ENCODE measurements at places on chromosomes 6 and 20. TPM values are rescaled to one million over a fixed set of nuclear protein-coding genes. Genes with fewer than 3 reads are reported as not detected.

GRCh38 chr6:169326067-169326799, 72.6 kb upstream of the THBS2 start:
- H3K4me1 ChIP-seq = no peaks in the 10 kb centered on the region
- no peak overlapping the region for H3K27ac ChIP-seq
- no peak overlapping the region for H3K4me3 ChIP-seq
- H3K36me3 ChIP-seq = no peaks in the 10 kb centered on the region

DNA sequence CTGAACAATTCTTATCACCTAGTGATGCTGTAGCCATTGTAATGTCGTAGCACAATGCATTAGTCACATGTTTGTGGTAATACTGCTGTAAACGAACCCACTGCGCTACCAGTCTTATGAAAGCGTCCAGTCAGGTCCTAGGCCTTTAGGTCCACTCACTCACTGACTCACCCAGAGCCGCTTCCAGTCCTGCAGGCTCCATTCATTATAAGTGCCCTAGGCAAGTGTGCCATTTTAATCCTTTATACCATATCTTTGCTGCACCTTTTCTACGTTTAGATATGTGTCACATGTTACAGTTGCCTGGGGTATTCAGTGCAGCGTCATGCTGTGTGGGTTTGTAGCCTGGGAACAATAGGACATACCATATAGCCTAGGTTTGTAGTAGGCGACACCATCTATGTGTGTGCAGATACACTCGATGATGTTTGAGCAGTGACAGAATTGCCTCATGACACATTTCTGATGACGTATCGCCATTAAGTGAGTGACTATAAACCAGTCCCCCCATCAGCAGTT, 15.4 kb downstream of the IGF2R start:
- no peak overlapping the region for H3K4me3 ChIP-seq
- H3K27ac ChIP-seq = peak overlapping the region; percentile 16
- H3K36me3 ChIP-seq = no peaks in the 10 kb centered on the region
- no peak for DNase-seq
- peaks cover 86% of the 10 kb centered on the region for H3K4me1 ChIP-seq

DNA sequence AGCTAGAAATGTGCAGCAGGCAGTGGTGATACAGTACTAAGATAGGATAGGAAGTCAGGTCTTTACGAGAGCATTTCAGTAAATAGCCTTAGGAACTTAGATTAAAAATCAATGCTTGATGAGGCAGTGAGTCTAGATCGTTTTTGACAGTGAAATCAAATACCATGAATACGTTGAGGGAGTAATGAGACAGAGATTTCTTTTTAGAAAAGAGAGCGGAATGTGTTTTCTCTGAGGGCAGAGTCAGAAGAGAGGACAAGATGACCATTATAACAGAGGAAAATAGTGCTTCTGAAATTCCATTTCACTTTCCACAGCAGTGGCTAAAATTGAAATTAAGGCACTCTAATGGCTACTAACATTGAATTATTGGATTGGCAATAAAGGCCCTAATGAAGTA, 339.6 kb downstream of the UTRN start:
- DNase-seq = no peak
- H3K27ac ChIP-seq = no peak overlapping the region
- no peaks in the 10 kb centered on the region for H3K4me1 ChIP-seq
- no peaks in the 10 kb centered on the region for H3K27me3 ChIP-seq
- no peaks in the 10 kb centered on the region for H3K36me3 ChIP-seq

DNA sequence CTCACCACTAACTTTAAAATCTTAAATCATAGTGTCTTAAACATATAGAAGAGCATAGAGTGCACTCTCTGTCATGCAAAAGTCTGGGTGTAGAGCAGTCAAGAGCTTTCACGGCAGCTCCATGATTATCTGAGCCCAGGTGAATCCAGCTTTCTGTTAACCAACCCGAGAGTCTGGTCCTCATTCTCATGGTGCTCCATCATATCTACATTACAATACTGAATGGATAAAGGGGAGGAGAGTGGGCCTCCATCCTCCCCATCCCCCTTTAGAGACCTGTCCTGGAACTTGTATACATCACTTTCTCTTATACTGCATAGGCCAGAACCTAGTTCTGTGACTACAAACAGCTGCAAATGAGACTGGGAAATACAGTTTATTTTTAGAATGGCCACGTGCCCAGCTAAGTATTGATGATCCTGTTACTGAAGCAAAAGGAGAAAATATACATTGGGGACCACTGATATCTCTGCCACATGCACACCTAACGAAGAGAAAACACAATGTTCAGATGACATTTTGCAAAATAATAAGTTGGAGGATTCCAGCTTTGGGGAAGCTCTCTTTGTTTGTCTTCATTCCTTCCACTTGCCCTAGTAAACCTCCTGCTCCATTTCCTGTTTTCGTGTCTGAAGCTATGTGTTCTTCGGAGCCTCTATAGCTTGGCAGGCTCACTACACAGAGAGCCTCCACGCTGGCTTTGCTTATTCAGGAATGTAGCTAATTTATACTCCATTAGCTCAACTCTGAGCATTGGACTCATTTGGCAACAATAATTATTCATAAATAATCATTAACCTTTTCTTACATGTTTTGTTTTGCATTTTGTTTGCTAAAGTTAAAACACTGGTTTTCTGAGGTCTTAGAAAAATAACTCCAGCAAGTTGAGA, 110.1 kb downstream of the IYD start:
- H3K4me3 ChIP-seq = no peak overlapping the region
- no peaks in the 10 kb centered on the region for H3K4me1 ChIP-seq
- no peaks in the 10 kb centered on the region for H3K36me3 ChIP-seq
- H3K27ac ChIP-seq = no peak overlapping the region

GRCh38 chr20:14431568-14431967, 94.2 kb upstream of the FLRT3 start:
- no peaks in the 10 kb centered on the region for H3K27me3 ChIP-seq
- DNase-seq = no peak
- no peak overlapping the region for H3K4me3 ChIP-seq
- H3K36me3 ChIP-seq = no peaks in the 10 kb centered on the region
- H3K4me1 ChIP-seq = no peaks in the 10 kb centered on the region
- no peak overlapping the region for H3K27ac ChIP-seq

- H3K27ac ChIP-seq = peak overlapping the region; percentile 89
- peak overlapping the region; percentile 96 for H3K4me3 ChIP-seq
- DNase-seq = no peak
- peaks cover 28% of the 10 kb centered on the region for H3K4me1 ChIP-seq
- peaks cover 67% of the 10 kb centered on the region for H3K36me3 ChIP-seq
- H3K27me3 ChIP-seq = no peaks in the 10 kb centered on the region
These were observed 842 bp downstream of the POLR1C start for GRCh38 chr6:43517505-43518357.

DNA sequence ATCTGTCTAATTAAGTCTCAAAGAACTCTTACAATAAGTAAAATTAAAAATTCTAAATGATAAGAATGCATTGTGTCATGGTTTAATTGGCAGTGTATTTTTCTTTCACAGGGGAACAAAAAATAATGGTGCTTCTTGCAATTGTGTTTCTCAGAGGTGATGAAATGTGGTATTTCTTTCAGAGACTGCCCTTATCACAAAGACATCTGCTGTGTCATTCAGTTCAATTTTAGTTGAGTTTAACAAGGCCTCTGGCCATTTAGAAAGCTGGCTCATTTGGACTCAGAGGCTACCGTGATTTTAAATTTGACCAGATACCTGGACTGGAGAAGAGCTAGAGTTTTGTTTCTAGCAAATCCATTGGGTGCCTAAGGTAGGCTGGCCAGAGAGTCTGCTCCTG, 23.6 kb upstream of the ZNF831 start:
- no peaks in the 10 kb centered on the region for H3K36me3 ChIP-seq
- H3K4me1 ChIP-seq = peaks cover 12% of the 10 kb centered on the region
- H3K27ac ChIP-seq = no peak overlapping the region
- H3K4me3 ChIP-seq = no peak overlapping the region

- no peak for DNase-seq
- H3K36me3 ChIP-seq = no peaks in the 10 kb centered on the region
- H3K27ac ChIP-seq = no peak overlapping the region
- H3K4me1 ChIP-seq = no peaks in the 10 kb centered on the region
- H3K27me3 ChIP-seq = no peaks in the 10 kb centered on the region
These were observed 104.4 kb upstream of the FAM184A start for GRCh38 chr6:119182875-119183274.

DNA sequence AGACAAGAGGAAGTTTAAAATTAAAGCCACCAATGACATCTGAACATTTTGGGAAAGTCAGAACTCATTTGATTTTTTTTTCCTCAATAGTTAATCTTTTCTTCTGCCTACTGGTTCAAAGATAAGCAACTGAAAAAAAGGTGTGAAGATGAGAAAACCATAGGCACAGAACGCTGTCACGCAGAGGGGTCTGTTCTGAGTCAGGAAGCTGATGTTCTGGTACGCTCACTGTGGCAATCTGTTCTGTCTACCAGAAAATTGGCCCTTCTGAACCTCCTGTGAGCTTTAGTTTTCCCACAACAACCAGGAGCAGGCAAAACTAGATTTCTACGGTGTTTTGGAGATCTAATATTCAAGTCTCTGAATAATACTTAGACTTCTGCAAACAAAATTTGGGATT, 76.7 kb upstream of the ADGRG6 start:
- H3K4me3 ChIP-seq = no peak overlapping the region
- H3K36me3 ChIP-seq = no peaks in the 10 kb centered on the region
- no peaks in the 10 kb centered on the region for H3K27me3 ChIP-seq
- no peak overlapping the region for H3K27ac ChIP-seq
- no peaks in the 10 kb centered on the region for H3K4me1 ChIP-seq

GRCh38 chr20:57774951-57775350, 65.1 kb upstream of the PMEPA1 start:
- no peaks in the 10 kb centered on the region for H3K27me3 ChIP-seq
- no peak for DNase-seq
- no peaks in the 10 kb centered on the region for H3K4me1 ChIP-seq
- H3K36me3 ChIP-seq = no peaks in the 10 kb centered on the region
- H3K27ac ChIP-seq = no peak overlapping the region

DNA sequence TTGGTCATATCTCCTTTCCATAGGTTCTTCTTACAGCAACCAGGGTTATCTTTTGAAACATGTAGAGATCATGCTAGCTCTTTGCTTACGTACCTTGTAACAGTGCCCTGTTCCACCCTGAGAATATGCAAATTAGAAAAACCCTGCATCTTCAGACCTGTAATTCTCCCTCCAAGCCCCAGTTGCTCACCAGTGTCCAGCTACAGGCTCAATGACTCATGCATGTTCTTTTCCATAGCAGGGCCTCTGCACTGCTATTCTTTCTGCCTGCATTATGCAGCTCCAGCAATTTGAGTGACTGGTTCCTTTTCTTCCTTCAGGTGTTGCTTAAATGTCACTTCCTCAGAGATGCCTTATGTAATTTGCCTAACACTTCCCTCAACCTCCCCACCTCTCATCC, 636.2 kb downstream of the KHDRBS2 start:
- H3K27me3 ChIP-seq = no peaks in the 10 kb centered on the region
- DNase-seq = no peak
- H3K4me1 ChIP-seq = no peaks in the 10 kb centered on the region

DNA sequence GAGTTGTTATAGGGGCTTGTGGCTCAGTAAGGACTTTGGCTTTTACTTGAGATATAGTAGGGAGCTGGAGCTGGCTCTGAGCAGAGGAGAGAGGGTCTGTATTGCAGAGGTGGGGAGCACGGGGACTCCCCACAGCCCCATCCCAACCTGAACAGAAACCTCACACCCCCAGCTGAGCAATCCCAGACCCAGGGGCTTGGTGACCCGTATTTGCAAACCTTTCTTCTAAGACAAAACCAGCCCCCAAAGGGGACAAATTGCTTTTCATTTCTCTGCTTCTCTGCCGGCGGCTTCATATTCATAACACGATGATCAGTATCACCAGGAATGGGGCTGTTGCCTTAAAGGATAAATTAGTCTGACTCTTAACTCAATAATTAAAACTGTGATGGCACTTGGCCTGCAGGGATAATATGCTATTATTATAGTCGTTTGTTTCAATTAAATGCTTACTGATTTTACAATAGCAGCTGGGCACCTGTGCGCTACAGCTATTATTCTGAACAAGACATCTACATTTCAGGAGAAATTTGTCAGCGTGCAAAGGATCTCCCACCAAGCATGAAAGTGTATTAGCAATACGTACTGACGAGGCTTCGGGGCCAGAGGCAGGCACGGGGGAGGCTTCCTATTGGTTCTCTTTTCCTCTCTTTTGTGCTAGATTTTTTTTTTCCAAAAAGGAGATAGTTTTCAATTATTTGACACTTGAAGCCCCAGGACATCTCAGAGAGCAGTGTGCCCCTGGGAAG, 118.1 kb downstream of the TOX2 start:
- H3K27ac ChIP-seq = no peak overlapping the region
- no peaks in the 10 kb centered on the region for H3K36me3 ChIP-seq
- no peak for DNase-seq
- no peaks in the 10 kb centered on the region for H3K4me1 ChIP-seq

GRCh38 chr6:52992980-52993920, 1.8 kb downstream of the GSTA4 start:
- no peak for DNase-seq
- peaks cover 10% of the 10 kb centered on the region for H3K4me1 ChIP-seq

The FERMT1 gene
- not detected for total RNA-seq

The ADAM33 gene
- 3.1 TPM for total RNA-seq

The HNF4A gene
- 0.51 TPM for total RNA-seq

The PAK5 gene
- not detected for total RNA-seq

The TBX18 gene
- total RNA-seq = 1.0 TPM

The CTAGE9 gene
- total RNA-seq = not detected

The SLC22A2 gene
- not detected for total RNA-seq

The PPP1R3G gene
- 1.1 TPM for total RNA-seq

The SLC22A16 gene
- not detected for total RNA-seq
